ENCODE measurements at places on chromosomes 5 and 9.
A peak's percentile ranks its signal among the peaks of the same experiment; 100 is the strongest.

DNA sequence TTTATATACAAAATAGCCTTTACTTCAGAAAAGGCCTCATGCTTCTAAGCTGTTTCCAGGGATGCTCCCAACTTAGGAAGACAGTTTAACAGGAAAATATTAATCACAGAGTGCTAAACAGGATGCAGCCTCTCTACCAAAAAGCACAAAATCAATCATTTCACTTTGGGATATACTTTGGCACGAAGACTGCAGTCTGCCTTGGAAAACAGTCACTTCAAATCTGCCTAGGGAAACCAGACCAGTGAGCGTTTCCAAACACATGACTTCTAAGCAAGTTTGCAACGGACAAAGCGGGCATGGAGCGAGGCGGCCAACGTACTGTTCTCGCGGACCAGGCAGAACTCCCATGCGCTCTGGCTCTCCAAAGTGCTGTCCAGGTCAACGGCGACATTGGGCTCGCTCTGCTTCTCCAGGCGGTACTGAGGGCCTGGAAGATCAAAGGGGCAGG lies 201.0 kb downstream of the MAPKAP1 start:
- no peak for DNase-seq

- DNase-seq = no peak
Observed at GRCh38 chr9:128026255-128026772, 40.8 kb downstream of the NAIF1 start.

- DNase-seq = no peak
Observed at GRCh38 chr5:59003124-59003523, 420.2 kb downstream of the RAB3C start.

DNA sequence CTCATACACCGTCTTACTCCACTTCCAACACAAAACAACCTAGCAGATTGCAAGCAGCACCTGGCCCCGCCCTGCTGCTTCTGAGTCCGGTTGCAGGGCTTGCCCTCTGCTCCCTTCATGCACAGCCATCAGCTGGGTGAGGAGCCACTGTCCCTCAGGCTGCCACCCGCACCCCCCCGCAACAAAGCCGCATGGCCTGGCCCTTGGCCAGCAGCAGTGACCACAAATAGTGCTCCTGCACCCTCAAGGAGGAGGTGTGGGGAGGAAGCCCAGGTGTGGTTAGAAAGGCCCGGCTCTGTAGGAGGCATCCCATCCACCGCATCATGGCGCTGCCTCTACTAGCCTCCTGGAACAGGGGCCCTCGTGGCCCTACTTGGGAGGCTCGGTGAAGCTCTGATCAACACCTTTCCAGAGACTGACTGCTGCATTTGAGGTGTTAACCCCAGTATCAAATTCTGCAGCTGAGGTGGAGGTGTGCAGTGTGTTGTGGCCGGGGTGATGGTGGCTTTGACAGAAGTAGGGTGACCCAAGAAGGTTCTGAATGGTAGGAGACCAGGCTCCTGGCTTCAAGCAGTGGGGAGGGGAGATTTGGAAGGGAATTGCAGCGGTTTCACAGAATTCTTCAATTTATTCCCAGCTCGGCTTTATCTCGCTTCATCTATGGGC lies 52.7 kb downstream of the WNK2 start:
- DNase-seq = no peak

DNA sequence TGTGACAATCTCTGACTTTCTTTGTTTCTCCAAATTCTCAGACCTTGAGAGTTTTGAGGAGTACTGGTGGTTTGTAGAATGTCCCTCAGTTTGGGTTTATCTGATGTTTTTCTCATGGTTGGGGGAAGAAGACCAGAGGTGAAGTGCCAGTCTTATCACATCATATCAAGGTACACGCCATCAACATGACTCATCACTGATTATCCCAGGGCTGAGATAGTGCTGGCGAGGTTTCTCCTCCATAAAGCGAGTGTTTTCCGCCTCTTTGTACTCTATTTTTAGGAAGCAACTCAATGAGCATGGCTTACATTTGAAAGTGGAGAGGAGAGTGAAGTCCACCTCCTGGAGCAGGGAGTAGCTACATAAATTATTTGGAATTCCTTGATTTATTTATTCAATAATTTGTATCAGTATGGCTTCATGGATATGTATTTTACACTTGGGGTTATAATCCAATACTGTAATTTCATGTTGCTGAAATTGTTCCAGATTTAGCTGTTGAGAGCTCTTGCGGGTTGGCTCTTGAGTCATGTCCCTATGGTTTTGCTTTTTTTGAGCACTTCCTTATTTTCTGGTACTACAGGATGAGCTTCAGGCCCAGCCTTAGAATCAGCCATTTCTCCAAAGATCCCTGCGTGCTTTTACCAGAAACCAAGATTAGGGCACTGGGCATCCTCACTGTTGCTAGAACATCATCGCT lies 23.9 kb downstream of the DCANP1 start:
- no peak for DNase-seq

DNA sequence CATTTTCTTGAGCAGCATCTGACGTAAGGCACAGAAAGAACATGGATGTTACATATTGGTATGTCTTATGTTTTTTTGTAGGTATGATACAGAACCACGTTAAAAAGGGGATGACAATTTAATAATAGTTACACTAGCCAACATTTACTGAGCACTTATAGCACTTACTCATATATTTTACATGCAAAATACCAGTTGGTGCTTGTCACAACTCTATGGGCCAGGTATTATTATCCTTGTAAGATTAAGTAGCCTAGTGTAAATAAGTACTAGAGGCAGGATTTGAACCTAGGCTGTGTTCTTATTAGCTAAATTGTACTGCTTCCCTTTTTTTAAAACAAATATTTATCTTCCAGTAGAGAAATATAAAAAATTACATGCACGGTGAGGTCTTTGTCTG lies 83.5 kb downstream of the RANBP17 start:
- no peak for DNase-seq

DNA sequence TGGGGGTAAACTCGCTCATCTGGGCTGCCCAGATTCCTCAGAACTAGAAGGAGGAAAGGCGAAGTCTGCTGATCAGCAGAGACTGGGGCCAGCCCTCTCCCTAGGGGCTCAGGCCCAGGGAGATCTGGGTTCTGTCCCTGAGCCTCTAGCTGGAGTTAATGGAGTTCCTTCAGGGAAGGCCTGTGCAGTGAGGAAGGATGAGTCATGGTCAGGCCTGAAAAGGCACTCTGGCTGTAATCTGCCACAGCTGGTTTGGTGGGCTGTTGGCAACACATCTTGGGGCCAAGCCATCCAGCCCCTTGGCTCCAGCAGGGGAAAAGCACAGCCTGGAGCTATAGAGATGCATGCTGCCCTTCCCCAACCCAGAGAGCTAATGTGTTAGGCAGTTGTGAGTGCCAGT lies 459.6 kb downstream of the PRELID2 start:
- no peak for DNase-seq

GRCh38 chr5:134026521-134027287 lies 21.9 kb upstream of the VDAC1 start:
- DNase-seq = peak; percentile 88

DNA sequence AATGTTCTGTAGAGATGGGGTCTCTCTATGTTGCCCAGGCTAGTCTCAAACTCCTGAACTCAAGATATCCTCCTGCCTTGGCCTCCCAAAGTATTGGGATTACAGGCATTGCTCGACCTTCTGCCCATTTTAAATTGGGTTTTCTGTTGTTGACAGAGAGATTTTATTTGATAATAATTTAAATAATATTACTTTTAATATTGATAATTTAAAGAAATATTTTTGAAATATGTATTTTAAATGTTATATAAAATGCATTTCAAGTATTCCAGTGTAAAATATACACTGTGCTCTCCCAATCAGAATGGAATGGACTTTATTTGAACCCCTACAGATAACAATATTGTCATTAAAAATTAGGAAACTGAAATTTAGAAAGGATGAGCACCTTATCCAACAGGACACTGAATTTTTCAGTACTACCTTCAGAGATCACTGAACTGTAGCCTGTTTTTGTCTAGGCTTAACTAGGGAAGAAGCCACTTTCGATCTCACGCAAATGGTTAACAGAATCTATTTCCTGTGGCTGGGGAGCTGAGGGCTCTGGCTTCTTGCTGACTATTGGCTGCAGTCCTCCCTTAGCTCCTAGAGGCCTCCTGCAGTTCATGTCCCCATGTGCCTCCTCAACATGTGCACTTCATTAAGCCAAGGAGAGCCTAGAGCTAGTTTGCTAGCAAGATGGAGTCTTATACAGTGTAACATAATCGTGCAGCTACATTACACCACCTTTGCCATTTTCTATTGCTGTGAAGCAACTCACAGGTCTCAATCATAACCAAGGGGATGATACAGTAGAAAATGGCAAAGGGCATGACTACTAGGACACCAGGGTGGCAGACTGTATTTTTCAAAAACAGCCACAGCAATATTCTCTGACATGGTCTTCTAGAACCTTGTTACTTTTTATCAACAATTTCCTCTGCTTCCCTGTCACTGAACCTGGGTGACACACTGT lies 150.0 kb downstream of the CDC42SE2 start:
- no peak for DNase-seq

DNA sequence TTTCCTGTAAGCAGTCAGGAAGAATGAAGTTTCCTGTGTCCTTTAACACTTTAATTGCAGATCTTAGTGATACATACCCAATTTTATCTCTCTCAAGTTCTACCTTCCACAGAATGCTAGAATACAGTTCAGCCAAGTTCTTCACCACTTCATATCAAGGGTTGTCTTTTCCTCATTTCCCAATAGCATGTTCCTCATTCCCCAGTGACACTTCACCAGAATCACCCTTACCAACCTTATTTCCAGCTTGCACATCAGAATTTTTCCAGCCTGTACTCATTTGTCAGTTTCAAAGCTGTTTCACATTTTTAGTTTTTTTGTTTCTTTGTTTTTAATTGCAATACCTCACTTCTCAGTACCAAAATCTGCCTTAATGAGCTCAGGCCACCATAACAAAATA lies 126.1 kb downstream of the ESM1 start:
- no peak for DNase-seq

DNA sequence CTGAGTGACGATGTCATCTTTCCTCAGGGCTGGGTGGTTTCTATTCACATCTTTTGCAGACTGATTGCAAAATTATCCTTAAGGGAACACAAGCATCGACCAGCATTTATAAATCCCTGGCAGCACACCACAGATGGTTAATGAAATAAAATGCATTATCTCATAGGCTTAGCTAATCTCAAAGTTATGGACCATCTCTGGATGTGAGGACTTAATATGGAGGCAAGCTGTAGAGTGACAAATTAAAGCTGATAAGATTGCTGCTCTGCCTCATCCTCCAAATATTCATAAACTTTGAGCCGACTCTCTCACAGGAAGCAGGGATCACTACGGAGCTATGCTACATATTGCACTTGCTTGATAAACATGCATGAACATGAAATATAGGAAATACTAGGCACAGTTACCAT lies 663.2 kb upstream of the RGMB start:
- no peak for DNase-seq

- no peak for DNase-seq
Observed at GRCh38 chr5:61186634-61187033, 24.4 kb upstream of the SMIM15 start.

DNA sequence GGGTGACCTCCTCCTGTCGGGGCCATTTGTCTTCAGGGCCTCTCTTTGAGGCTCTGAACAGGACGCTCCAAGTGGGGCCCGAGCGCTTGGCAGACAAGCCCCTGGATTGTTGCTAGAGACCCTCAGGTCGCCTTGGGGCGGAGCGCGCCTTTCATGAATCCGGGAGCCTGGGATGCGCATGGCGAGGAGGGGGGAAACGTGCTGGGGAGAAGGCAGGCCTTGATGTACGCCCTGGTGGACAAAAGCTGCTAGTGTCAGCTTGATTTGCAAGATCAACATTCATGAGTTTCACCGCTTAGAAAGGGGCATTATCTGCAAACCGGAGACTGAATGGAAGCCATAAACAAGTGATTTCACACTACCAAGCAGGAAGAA lies 226.3 kb downstream of the SMARCA2 start:
- peak; percentile 92 for DNase-seq

GRCh38 chr9:116165912-116166311 lies 12.3 kb downstream of the PAPPA start:
- no peak for DNase-seq

DNA sequence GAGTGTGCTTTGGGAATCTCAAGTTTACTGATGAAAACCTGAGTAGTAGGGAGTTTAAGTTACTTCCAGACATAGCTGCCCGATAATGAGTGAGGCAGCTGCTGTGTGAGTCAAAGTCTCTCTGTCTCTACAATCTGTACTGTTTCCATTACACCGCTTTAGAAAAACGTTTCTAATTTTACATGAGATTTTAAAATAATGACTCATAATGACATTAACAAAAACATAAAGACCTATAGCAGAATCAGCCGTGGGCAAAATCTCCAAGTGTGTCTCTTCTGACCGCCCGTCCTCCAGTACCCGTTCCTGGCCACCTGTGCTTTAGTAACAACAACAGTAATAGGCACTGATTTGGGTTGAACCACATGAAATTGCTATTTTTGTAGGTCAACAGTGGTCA lies 69.6 kb upstream of the PRRC1 start:
- DNase-seq = no peak

DNA sequence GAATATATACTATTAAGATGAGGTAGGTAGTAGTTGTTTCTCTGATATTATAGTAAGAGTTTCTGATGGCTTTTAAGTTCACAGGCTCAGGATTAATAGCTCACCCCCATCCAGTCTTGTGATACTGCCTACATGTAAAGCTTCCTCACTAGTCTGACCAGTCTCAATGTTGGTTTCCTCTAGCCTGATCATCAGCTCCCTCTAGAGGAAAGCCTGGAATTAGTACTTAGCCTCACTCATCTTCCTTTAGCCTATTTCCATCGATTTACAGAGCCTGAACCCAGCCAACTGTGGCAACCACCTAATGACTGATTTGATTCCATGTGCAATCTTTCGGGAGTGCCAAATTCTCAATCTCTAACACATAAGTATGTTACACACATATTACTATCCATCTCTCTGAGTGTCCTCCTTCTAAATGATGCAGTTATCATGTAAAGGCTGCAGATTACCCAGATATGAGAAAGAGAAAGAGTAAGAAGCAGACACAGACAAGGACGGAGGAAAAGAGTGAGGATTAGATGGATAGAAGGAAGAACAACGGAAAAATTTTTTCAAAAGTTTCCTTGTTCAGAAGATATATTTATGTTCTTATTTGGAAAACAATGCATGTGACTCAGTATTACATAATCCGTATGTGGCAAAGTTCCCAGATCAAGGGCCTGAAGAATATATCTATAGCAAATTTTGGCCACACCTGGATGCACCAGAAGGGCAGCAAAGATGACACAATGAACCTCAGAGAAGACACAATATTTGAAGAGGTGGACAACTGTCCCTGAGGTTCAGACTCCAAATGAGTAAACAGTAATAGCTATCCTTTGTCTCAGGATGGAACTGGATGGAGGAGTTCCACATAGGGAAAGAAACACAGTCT lies 333.7 kb downstream of the ELAVL2 start:
- DNase-seq = peak; percentile 39

GRCh38 chr9:136759001-136759400 lies 958 bp upstream of the LCN8 start:
- DNase-seq = peak; percentile 19

DNA sequence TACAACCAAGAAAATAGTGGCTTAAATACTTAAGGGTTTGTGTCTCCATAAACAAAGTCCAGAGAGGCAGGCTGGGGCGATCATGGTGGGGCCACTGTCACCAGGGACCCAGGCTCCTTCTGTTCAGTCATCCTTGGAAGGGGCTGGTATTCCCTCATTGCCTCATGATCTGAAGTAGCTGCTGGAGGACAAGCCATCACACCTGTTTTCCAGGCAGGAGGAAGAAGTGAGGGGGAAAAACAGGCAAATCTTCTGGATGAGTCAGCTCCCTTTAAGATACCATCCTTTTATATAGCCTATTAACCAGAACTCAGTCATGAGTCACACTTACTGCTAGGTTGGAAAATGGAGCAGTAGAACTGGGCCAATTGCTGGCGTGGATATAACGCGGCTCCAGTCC lies 92.3 kb downstream of the DAP start:
- no peak for DNase-seq

- no peak for DNase-seq
Observed at GRCh38 chr9:21322911-21323461, 12.2 kb downstream of the KLHL9 start.
